ENCODE measurements at places on chromosomes 3 and 15.

- DNase-seq, result no peak
Measured at GRCh38 chr3:8325306-8325705, 176.3 kb upstream of the LMCD1 start.

DNA sequence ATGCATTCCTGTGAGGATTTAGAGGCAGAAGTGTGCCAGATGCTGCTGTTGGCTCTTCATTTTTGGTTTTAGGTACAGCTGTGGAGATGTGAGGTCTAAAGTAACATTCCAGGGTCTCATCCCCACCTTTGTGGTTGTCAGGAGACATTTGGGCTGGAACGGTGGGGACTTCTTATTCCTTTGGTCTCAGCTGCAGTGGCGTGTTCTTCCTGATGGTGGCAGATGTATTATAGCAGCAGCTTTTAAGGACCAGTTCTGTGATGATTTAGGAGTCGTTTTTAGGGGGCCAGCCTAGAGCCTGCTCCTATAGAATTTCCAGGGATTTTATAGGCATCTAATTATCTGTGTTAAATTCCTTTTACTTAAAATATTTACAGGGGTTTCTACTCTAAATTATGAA, 221.0 kb upstream of the EOMES start:
- no peak for DNase-seq

DNA sequence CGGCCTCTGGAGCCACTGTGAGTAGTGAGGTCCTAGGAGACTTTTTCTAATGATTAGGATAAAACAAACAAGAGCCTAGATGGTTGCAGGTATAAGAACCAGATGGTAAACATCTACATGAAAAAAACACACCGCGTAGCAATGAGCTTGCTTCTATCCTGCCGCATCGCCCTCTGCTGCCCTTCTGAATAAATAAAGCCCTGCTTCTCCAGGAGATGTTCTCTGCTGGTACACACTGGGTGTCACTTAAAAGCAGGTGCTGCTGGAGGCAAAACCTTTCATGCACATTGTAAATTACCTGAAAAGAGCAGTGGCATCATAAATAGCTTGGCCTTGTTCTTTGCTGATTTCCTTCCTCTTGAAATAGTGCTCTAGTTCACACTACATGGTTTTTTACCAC, 164.4 kb upstream of the TOPAZ1 start:
- no peak for DNase-seq

GRCh38 chr3:111472556-111472955, 69.4 kb upstream of the CD96 start:
- no peak for DNase-seq

DNA sequence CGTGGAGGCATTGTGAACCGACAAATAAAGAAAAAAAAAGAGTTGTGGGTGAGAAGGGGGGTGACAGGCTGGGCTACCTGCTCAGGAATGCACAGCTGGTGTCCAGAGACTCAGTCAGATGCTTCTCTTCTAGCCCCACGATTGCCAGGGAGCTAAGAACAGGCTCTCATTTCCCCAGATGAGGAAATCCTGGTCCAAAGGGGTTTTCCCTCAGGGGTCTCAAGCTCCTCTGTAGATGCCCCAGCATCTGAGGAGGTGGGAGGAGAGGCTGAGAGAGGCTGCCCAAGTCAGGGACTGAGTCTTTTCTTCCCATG, 35.5 kb downstream of the BNC1 start:
- DNase-seq, result no peak

DNA sequence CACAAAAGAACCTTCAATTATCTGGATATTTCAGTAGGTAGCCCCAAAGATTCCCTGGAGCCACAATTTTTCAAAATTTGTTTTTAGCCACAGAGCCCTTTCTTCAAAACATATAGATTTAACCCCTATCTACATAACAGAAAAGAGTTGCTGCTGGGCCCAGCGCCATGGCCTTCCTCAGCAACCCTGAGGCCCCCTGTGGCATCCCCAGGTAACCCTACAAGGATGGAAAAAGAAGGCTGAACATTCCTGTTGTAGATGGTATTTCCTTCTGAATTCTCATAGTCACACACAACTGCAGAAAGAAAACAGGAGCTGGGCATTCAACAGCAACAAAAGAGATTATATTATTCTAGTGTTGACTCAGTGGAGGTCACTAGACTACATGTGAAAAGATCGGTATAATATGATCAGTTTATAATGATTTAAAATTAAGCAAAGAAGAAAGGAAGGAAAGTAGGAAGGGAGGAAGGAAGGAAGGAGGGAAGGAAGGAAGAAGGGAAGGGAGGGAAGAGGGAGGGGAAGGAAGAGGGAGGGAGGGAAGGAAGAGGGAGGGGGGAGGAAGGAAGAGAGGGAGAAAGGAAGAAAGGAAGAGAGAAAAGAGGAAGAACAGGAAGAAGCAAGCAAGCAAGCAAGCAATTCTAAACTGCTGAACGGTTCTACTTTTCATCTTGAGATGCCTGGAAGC, 342.5 kb upstream of the NR2F2 start:
- DNase-seq, result no peak

DNA sequence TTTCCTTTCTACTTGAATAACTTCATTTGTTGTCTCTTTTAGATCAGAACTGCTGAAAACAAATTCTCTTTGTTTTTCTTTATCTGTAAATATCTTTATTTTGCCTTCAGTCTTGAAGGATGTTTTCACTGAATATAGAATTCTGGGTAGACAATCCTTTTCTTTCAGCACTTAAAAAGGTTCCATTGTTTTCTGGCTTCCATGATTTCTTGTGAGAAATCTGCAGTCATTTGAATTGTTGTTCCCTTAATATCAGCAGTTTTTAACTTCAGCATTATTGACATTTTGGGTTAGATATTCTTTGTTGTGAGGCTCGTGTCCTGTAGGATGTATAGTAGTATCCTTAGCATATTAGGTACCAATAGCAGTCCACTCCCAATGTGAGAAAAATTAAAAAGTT, 65.8 kb downstream of the SV2B start:
- DNase-seq, result no peak

DNA sequence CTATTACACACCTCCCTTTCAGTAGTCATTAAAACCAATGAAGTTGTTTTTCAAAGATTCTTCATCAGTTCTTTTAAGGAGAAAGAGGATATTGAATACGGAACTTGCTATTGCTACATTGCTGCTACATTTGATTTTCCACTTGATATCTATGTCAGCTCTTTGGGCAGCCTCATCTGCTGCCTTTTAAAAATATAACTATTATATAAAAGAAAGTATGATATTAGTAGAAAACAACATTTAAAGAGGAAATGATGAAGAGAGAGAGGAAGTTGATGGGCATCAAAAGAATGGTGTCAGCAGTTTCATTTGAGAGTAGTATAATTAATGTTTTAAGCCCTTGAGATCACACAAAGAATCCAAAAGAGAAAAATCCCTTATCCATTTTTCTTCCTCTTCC, 171.4 kb downstream of the NFKBIZ start:
- DNase-seq, result no peak

DNA sequence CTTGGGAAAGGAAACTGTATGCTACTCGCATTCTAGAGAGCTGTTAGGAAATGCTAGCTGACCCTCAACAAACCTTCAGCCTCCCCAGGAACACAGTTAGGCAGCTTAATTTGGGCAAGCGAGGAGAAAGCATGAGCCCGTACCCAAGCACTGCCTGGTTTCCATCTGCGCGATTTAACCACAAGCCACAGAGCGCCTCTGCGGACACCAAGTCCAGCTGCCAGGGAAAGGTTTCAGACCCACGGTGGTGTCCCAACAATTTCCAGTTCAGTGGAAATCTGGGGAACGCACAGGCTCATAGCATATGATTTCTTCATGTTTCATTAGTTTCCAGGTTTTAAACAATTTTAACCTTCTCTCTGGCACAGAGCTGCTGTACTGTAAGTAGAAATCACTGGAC, 617.6 kb downstream of the FHIT start:
- DNase-seq, result no peak

DNA sequence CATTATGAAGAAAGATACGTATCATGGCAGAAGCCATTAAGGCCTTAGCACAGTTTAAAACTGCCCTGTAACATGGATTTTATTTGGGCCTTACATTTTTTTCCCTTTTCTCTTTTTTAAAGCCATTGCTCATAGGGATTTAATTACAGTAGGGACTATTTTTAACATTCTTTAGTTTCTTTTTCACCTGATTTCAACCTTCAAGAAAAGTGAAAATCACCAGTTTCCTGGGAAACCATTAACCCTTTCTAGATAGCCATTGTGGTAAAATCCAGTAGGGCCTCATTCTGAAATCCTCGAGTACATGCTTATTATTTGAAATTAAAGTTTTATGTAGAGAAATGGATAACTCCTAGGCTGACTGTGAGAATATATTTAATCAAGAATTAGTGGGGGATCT, 3.1 kb downstream of the SPRED1 start:
- no peak for DNase-seq

GRCh38 chr3:55687526-55687925, 200.4 kb upstream of the WNT5A start:
- no peak for DNase-seq

DNA sequence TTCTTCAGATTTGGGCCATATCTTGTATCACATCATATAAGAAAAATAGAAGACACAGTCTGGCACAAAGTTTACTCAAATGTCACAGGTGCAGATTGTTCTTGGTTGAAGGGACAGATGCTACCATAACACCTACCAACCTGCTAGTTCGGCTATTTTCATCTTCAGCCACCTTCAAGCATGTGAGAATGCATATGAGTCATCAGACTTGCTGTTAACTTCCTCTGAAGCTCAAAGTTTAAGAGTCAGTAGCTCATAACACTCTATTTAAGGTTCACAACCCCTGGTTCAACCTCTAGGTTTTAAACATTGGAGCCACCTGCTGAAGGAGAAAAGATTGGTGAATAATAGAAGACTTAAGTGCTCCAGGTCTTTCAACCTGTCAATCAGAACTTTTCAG, 522.8 kb downstream of the NLGN1 start:
- no peak for DNase-seq

GRCh38 chr3:45106874-45107273, 39.3 kb downstream of the CDCP1 start:
- no peak for DNase-seq

DNA sequence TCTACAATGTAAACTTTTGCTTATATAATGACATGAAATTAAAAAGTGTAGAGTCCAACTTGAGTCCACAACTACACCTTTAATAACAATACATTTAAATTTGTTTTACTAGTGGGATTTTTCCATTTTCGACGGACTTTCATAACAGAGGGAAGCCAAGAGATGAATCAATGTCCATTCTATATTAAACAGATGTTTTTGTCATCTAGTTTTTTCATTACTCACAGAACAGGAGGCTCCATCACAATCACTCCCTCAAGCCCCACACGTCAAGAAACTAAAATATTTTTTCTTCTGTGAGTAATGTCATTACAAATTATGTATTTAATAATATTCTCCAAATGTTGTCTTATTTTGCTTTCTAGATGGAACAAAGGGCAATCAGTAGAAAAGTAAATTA, 932.9 kb downstream of the ROBO1 start:
- no peak for DNase-seq

DNA sequence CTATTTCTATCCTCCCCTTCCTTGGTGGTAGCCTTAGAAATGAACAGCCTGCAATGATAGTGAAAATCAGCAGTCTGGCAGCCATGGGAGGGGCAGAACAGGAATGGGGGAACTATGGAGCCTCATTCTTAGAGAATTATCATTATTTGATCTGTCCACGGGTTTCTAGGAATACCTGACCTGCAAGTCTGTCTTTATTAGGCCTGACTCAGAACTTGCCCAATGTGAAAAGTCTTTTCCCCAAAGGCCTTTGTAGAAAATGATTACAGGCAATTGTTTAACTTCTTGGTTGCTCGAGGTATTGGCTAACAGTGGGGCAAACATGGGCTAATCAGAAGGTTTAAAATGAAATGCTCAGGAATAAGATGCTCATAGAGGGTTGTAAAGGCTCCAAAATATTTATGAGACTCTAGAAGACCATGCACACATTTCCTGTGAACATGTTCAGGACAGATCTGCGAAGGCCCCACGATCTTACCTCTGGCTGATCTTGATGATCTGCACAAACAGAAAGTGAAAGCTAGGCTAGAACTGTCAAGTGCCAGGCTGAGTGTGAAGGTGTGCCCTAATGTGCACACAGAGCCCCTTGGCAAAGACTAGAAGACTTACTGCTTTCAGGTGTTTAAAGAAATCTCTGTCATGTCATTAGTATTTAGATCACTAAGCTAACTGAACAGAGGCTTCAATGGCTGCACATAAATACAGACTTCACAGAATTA, 39.6 kb upstream of the LAMP3 start:
- no peak for DNase-seq

DNA sequence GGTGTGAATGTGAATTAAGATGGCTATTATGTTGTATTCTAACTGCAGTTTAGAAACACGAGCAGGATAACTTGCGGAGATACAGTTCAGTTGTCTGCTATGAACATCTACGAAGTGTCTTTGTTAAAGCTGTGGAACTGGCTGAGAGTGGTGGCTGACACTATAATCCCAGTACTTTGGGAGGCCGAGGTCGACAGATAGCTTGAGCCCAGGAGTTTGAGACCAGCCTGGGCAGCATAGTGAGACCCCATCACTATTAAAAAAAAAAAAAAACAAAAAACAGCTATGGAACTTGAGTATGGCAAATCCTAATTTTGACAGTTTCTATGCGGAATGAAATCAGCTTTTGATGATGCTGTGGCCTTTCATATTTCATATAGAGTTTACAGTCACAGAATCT, 1.7 kb downstream of the EAF1 start:
- DNase-seq, result no peak

DNA sequence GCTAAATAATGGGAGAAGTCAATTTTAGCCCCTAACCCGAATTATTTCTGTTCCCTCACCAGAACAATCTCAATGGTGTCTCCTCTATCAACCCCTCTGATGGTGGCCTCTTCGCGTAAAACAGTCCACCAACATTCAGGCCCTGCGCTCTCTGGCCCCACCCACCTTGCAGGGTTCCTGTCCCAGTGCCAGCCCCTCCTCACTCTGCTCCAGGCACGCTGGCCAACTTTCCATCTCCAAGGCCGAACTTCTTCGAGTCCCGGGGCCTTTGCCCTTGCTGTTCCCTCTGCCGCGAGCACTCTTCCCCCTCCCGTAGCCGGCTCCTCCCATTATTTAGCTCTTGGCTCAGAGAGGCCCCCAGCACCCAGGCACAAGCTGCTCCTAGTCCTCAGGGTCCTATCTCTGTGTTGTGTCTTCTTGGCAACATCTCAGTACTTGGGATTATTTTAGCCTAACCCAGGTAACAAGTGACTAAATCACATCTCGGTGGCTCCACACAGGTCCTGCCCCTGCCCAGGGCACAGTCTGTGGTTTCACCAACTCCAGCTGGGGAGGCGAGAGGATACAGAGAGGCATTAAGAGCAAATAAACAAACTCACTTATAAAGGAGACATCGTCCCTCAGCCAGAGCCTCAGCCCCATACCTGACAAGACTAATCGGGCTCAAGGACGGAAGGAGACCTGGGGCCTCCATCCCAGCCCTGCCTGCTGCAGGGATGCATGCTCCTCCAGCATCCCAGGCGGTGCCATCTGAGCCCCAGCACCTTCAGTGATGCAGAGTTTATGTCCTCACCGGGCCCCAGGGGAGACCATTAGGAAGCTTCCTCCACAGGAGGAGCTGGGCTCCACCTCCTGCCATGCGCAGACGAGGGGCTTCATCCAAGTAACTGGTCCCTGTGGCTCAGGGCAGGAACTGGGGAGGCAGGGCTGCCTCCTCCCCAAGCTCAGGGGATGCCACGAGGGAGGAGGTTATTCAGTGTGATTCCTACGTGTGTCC, 19.7 kb upstream of the IQSEC1 start:
- no peak for DNase-seq

- no peak for DNase-seq
Measured at GRCh38 chr15:54564166-54564565, 585.9 kb downstream of the UNC13C start.
